ENCODE measurements at places on chromosomes 5 and 9.

GRCh38 chr9:135908093-135908753, 877 bp upstream of the CAMSAP1 start:
- DNase-seq, result no peak

DNA sequence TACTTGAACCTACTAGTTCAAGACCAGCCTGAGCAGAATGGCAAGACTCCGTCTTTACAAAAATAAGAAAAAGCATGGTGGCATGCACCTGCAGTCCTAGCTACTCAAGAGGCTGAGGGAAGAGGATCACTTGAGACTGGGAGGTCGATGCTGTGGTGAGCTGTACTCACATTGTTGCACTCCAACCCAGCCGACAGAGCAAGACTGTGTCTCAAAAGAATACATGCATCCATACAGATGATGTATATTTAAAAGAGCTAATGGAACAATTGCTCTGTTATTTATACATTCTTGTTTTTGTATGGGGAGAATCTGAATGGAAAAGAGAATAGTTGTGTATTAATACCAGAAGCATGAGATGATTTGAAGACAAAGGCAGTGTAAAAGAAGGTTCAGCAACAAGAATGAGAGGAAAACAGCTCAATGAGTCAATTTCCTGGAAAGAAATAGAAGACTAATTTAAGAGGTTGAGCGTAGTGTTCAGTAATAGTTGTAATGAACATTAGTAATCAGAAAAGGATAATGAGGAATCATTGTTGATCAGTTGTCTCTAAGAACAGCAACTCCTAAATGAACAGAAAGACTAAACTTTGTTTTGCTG, 1.9 kb upstream of the LRRC70 start:
- no peak for DNase-seq

DNA sequence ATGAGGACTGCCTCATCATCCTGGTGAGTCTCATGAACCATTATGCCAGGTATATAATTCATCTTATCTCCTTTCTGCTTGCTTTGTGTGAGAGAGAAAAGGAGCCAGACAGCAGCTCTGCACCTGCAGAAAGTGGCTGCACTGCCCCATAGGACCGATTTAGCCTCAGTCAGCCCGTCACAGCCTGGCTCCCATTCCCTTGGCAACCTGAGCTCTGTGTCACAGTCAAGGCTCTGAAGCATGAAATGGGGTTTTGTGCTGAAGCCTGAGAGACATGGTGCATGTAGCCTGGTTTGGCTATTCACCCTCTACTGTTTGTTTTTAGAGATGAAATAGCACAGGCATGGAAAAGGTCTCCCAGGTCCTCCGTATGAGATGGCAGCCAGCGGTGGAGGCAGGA, 198.3 kb downstream of the KCTD16 start:
- no peak for DNase-seq

DNA sequence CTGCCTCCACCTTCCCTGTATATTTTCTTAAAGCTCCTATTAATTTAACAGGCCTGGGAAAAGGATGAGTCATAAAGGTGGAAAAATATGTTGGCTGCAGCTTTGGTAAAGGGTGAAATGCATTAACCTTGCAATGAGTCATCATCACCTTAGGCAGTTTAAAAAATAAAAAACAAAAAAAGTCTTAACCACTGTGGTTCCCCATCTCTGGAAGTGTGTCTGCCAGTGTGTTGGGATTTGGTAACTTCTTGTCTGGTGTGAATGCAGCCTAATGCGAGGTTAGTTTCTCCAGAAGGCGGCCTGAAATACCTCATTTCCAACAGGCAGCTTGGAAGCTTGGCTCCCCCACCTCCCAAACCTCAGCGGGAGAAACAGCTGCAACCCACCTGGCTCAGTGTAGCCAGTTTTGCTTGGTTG, 265.3 kb upstream of the GAS1 start:
- no peak for DNase-seq

GRCh38 chr5:156556666-156557406, 229.9 kb downstream of the SGCD start:
- DNase-seq, result no peak

GRCh38 chr5:136129445-136129844, 3.2 kb upstream of the SMAD5 start:
- DNase-seq, result no peak

DNA sequence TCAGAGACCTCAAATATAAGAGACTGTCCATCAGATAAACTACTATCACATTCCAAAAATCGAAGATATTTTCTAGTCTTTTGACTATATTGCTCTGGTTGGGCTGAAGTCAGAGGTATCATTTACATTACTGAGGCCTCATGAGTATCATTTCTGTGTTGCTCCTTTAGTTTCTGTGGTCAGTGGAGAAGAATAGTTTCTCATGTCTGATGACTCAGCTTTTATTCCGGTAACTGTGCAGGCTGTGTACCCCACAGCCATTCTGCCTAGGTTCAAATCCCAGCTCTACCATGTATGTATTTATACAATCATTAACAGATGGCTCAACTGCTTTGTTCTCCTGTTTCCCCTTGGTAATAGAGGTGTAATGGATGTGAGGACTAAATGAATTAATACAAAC, 179.3 kb downstream of the ALDH1A1 start:
- DNase-seq, result no peak

Data from stimulated activated CD4-positive, alpha-beta T cell treated with anti-CD3 and anti-CD28 coated beads, Interleukin-4, amount 100 ng/mL, for 4 hours (primary cell).